ENCODE measurements at places on chromosomes 5 and 9.

- no peak for DNase-seq
These were observed 383.8 kb downstream of the NTRK2 start for GRCh38 chr9:85053206-85053786.

GRCh38 chr5:139636207-139636792, 11.8 kb upstream of the CXXC5 start:
- DNase-seq: peak; percentile 40

DNA sequence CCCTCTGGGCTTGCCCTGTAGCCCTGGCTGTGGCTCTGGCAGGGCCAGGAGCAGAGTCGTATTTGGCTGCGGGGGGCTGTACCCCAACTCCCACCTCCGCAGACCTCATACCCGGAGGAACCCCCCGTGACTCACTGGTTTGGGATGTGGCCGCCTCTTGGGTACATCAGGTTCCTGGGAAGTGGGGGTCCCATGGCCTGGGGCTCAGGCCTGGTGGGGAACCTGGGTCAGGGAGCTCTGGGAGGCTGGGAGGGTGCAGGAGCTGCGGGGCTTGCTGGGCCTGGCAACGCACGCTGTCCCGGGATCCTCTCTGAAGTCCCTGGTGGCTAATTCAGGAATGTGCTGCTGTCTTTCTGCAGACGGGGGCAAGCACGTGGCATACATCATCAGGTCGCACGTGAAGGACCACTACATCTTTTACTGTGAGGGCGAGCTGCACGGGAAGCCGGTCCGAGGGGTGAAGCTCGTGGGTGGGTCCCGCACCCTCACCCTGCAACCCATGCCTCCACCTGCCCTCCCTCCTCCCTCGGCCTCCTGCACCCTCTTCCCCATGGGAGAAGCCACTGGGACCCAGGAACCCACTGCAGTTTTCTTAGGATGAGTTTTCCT, 2.4 kb downstream of the LCN1 start:
- no peak for DNase-seq

DNA sequence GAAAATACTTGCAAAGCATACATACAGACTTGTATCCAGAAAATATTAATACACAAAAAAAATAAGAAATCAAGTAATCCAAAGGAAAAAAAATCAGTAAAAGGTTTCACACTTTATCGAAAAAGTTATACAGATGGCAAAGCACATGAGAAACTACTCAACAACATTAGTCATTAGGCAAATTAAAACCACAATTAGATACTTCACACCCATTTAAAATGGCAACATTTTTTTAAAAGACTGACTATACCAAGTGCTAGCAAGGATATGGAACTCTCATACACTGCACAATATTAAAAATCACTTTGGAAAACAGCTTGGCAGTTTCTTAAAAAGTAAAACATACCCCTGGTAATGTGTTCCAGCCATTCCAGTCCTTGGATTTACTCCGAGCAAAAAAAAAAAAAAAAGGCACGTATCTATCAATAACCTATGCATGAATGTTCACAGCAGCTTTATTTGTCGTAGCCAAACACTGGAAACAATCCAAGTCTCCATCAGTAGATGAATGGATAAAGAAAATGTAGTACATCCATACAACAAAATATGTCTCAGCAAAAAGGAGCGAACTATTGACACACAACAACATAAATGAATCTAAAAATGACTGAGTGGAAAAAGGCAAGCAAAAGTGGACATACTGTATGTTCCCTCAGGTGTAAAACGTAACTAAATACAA, 66.0 kb downstream of the GNAQ start:
- no peak for DNase-seq

- no peak for DNase-seq
These were observed 108.1 kb upstream of the SPRY4 start for GRCh38 chr5:142432961-142433360.

- peak; percentile 27 for DNase-seq
These were observed 154.2 kb upstream of the TYRP1 start for GRCh38 chr9:12538842-12539579.

- DNase-seq: no peak
These were observed 3.8 kb downstream of the SNAPC4 start for GRCh38 chr9:136396219-136396515.

- DNase-seq: no peak
These were observed 179.4 kb downstream of the PTTG1 start for GRCh38 chr5:160601046-160601445.

- DNase-seq: no peak
These were observed 97.1 kb upstream of the APC start for GRCh38 chr5:112640546-112640945.

DNA sequence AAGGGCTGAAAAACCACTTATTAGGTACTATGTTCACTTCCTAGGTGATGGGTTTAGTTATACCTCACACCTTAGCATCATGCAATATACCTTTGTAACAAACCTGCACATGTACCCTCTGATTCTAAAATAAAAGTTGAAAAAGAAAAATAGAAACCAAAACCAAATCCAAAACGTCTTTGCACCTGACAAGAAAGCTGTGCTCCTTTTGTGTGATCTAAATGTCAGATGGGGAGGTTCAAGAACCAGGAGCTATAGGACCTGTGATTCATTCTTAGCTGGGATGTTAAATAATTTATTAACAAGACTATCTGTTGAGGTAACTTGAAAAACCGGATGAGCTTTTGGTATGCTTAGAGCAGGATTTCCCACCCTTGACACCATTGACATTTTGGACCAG, 16.9 kb upstream of the TNFSF15 start:
- no peak for DNase-seq

GRCh38 chr5:142007237-142007544, 5.6 kb downstream of the GNPDA1 start:
- DNase-seq: no peak

- DNase-seq: no peak
These were observed 43.7 kb upstream of the DEPDC1B start for GRCh38 chr5:60743511-60744314.

GRCh38 chr5:146878476-146879172, at the start of gene PPP2R2B:
TSS of gene PPP2R2B (minus strand) at chr5:146878757.
- no peak for DNase-seq

GRCh38 chr5:74126294-74126693, 500.3 kb downstream of the ARHGEF28 start:
- no peak for DNase-seq

- no peak for DNase-seq
These were observed 406.9 kb upstream of the ACTBL2 start for GRCh38 chr5:57889558-57889957.
